ENCODE measurements at places on chromosomes 3 and 15.

GRCh38 chr3:171648069-171648468, 162.2 kb downstream of the PLD1 start:
- no peak for DNase-seq

DNA sequence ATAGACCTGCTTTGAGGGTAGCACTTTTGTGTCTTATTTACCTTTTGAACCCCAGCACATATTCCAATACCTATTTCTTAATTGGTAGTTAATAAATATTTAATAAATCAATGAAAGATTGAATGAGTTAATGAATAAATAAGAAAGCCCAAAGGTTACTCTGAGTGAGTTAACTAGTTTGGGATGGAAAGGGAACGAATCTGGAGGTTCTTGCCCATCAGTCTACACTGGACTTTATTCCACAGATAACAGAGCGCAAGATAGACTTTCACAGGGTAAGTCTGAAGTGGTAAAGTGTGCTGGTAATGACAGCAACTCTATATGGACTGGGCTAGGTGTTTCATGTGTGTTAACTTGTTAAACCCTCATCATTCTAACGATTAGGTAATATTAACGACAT, 33.1 kb upstream of the MED12L start:
- DNase-seq: no peak

GRCh38 chr3:139263798-139264197, 80.0 kb upstream of the MRPS22 start:
- no peak for DNase-seq

- DNase-seq: no peak
Measured at GRCh38 chr3:72660270-72661114, 187.8 kb downstream of the SHQ1 start.

DNA sequence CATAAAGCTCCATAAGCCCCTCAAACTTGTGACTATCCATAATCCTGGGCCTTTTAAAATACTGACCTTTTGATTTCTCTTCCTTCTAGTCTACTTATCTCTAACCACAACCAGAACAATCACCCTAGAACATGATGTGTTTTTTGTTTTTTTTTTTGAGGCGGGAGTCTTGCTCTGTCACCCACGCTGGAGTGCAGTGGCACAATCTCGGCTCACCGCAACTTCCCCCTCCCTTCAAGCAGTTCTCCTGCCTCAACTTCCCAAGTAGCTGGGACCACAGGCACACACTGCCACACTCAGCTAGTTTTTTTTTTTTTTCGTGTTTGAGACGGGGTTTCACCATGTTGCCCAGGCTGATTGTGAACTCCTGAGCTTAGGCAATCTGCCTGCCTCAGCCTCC, 25.1 kb downstream of the VPS39 start:
- DNase-seq: no peak
